Stimulated activated CD8-positive, alpha-beta memory T cell treated with anti-CD3 and anti-CD28 coated beads, Interleukin-4, amount 100 ng/mL, for 4 hours (primary cell): ENCODE measurements at places on chromosomes 2 and 18.

- DNase-seq = no peak
Observed at GRCh38 chr2:223197046-223197445, 145.1 kb downstream of the KCNE4 start.

- no peak for DNase-seq
Observed at GRCh38 chr2:240815761-240816583, 4.0 kb downstream of the KIF1A start.

- no peak for DNase-seq
Observed at GRCh38 chr2:190843890-190844699, 36.5 kb upstream of the GLS start.

- no peak for DNase-seq
Observed at GRCh38 chr18:13548966-13549879, 177.1 kb downstream of the FAM210A start.

DNA sequence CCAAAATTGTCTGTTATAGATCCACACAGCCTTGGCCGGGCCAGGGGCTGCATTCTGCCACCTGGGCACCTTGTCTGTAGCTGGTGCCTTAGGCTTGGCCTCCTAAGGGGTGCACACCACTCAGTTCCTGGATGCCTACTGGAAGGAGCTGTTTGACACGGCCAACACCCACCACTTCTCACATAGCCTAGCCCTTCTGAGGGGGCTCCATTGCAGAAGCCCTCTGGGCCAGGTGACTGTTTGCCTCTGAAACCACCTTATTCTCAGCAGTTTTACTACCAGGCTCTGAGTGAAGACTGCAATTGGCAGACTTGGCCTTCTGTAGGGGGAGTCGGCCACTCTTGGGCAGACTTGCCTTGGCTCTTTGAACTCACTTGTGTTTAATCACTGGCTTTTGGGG lies 39.5 kb downstream of the EPHA4 start:
- no peak for DNase-seq
